ENCODE measurements at places on chromosomes 5 and 9.
A peak's percentile ranks its signal among the peaks of the same experiment; 100 is the strongest.

DNA sequence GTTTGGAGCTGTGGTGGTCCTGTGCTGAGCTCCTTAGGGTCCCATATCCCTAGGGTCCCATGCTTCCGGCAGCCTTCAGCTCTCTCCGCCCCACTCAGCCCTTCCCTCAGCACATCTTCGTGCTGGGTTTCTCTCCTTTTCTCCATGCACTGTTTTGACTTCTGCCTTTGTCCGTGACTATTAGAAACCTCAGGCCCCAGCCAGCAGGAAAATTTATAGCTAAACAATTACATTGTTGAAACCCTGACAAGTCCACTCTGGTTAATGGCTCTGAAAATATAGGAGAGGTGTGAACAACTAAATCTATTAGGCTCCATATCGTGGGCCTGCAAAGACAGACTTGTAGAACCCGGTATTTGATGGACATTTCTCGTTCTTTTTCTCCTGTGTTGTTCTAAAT, 523.7 kb downstream of the CCDC171 start:
- no peak for DNase-seq

GRCh38 chr9:137478962-137479861, 20.1 kb upstream of the NSMF start:
- peak; percentile 72 for DNase-seq

DNA sequence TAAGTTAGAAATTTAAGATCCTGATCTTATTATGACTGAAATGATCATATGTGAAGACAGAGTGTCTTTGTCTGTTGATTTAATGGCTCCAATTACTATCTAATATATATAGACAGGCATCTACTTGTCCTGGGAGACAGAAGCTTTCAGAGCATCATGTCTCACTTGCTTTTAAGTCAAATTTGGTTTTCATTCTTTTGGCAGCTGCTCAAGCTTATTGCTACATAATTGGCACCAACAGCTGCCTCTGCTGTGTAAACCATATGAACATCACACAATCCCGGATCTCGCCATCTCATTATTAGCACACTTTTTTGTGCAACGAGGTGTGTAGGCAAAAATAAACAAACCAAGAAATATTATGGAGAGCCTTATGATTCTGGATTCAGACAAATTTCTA, 1717.9 kb downstream of the EFNA5 start:
- DNase-seq: peak; percentile 30

- no peak for DNase-seq
Observed at GRCh38 chr5:149798466-149798865, 68.4 kb downstream of the PPARGC1B start.

DNA sequence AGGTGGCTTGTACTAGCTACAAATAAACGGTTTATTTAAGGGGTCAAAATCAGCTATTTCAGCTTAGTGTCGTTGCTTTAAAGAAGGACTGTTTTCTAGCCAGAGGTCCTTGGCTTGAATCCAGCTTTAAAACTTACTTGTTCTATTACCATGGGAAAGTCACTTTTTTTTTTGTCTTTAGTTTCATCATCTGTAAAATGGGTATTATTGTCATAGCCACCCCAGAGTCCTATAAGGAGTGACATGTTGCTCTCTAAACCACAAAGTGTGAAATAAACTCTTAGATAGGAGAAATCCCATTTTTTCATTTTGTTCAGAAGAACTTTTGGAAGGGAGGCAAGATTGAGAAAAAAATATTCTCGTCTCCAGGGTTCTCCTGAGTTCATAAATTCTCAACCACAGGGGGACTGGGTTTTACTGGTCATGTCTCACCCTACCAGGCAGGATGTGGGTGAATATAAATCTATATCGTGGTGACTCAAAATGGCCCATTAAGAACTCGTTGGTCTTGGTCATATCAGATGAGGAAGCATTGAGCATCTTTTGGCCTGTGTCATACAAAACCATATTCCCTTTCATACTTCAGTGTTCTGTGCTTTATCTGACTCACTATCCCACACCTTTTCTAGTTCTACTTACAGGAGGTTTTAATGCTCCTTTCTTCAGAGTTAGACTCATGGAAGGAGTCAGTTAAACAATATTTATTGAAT, 202.7 kb upstream of the NR3C1 start:
- no peak for DNase-seq

DNA sequence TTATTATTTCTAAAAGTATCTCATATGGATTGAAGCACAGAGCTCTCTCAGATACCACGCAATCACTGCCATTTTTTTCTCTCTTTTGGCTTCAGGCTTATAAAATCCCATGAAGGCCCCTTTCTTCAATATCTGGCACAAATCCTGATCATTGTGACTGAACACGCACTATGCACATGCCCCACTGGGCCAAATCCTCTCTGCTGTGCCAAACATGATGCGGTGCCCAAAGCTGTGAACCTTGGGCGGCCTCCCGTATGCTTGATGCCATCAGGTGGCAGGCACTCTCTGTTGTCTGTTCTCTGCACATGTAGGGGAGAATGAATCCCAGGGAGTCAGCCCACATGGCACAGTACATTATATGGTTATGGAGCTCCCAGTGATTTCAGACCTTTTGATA, 375.0 kb upstream of the RGMB start:
- no peak for DNase-seq

DNA sequence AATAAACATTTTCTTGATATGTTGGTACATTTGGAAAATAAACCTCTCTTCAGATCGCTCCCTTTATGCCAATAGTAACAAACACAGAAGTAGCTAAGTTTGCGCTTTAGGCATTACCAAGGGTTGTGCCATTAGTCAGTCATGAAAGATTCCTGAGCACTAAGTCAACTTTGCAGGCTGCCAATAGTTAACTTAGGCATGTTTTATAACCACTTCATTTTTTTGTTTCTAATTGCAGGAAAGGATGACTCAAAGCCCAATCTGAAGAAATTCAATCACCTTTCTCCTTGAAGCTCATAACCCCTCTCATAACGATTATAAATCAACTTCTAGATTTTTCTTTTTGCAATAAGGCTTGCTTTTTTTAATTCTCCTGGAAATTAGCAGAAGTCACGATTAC, 517.0 kb downstream of the AGTPBP1 start:
- DNase-seq: no peak

DNA sequence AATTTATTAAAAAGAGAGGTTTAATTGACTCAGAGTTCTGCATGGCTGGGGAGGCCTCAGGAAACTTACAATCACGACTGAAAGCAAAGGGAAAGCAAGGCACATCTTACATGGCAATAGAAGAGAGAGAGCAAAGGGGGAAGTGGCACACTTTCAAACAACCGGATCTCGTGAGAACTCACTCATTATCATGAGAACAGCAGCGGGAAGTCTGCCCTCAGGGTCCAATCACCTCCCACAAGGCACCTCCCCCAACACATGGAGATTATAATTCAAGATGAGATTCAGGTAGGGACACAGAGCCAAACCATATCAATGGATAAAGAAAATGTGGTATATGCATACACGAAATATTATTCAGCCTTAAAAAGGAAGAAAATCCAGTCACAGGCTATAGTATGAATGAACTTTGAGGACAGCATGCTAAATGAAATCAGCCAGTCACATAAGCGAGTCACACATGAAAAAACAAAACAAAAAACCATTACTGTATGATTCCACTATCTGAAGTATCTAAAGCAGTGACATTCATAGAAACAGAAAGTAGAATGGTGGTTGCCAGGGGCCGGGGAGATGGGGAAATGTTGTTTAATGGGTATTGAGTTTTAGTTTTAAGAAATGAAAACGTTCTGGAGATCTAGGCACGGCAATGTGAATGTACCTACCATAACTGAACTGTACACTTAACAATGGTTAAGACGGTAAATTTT, 83.4 kb upstream of the PCA3 start:
- DNase-seq: no peak

GRCh38 chr9:34343090-34343489, 13.7 kb downstream of the NUDT2 start:
- peak; percentile 86 for DNase-seq

- DNase-seq: no peak
Observed at GRCh38 chr5:107387526-107388140, 283.1 kb downstream of the EFNA5 start.

DNA sequence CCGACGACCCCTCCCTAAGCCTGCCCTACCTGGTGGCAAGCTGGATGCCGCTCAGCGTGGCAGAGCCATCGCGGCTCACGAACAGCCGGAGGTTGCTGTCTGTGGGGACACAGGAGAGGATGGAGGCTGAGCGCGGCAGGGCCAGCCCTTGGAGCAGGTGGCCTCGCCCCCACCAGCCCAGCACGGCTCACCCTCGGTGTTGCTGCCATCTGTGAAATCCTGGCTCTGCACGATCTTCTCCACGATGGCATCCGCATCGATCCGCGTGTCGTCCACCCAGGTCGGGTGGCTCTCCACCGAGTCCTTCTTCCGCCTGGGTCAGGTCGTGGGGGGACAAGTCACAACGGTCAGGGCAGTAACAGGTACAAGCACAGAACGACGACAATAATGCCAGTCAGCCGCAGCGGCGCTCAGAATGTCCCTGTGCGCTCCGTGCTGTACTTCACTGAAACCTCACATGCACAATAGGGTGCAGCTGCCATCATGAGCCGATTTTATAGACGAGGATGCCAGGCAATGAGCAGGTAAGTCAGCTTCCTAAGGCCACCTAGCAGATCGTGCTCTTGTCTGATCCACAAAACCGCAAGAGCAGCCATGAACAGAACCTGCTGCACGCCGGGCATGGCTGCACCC, 7.0 kb upstream of the DPM2 start:
- no peak for DNase-seq

GRCh38 chr5:14706615-14707021, 42.1 kb downstream of the OTULIN start:
- DNase-seq: no peak

GRCh38 chr9:117795271-117795670, 91.1 kb downstream of the TLR4 start:
- no peak for DNase-seq

GRCh38 chr9:94140418-94140780, 56.1 kb downstream of the PTPDC1 start:
- DNase-seq: no peak

DNA sequence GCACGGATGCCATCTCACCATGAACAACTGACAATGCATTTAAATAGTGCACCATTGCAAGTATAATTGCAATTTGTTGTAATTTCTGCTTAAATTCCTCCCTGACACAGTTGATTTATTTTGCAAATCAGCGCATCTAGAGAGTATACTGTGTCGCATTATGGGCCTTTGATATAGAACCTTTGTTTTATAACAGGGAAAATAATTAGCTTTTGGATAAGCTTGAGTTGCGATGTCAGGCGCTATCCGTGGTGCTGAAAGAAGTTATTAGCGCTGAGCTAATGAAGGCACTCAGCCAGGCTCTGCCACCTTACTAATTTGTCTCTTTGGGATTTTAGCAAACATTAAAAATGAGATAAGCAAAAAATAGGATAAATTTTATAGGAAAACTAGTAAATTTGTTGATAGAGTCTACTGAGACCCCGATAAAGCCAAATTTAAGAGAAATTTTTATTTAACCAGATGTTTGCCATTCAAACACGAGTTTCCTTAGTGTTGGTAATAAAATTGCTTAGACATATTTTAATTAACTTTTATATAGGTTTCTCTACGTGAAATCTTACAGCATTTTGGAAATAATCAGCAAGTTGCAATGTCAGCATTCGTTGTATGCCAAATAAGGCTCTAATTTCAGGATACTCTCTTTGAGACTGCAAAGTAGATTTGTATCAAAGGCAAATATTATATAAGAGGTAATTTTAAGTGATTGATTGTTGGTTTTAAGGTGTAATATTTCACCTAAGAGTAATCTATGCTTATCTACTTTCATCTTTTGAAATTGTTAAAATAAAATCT, 355.5 kb downstream of the TLR4 start:
- peak; percentile 17 for DNase-seq

- no peak for DNase-seq
Observed at GRCh38 chr9:13205824-13206223, 73.7 kb downstream of the MPDZ start.

- no peak for DNase-seq
Observed at GRCh38 chr5:2617461-2617860, 134.0 kb downstream of the IRX2 start.

DNA sequence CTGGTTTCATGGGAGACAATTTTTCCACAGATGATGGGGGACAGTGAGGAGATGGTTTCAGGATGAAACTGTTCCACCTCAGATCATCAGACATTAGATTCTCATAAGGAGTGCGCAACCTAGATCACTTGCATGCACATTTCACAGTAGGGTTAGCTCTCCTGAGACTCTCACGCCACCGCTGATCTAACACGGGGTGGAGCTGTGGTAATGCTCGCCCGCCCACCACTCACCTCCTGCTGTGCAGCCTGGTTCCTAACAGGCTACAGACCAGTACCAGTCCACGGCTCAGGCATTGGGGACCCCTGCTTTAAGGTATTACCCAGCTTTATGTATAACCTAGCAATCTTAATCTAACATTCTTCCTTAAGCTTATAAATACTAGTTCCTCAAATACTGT, 35.6 kb downstream of the TTC39B start:
- no peak for DNase-seq

- no peak for DNase-seq
Observed at GRCh38 chr5:80990971-80991370, 30.8 kb downstream of the RASGRF2 start.

- DNase-seq: no peak
Observed at GRCh38 chr9:33458444-33458843, 11.1 kb upstream of the AQP3 start.

GRCh38 chr9:134778841-134779411, 101.7 kb upstream of the FCN2 start:
- peak; percentile 84 for DNase-seq

GRCh38 chr9:121545875-121546423, 46.3 kb upstream of the GGTA1 start:
- DNase-seq: peak; percentile 97

DNA sequence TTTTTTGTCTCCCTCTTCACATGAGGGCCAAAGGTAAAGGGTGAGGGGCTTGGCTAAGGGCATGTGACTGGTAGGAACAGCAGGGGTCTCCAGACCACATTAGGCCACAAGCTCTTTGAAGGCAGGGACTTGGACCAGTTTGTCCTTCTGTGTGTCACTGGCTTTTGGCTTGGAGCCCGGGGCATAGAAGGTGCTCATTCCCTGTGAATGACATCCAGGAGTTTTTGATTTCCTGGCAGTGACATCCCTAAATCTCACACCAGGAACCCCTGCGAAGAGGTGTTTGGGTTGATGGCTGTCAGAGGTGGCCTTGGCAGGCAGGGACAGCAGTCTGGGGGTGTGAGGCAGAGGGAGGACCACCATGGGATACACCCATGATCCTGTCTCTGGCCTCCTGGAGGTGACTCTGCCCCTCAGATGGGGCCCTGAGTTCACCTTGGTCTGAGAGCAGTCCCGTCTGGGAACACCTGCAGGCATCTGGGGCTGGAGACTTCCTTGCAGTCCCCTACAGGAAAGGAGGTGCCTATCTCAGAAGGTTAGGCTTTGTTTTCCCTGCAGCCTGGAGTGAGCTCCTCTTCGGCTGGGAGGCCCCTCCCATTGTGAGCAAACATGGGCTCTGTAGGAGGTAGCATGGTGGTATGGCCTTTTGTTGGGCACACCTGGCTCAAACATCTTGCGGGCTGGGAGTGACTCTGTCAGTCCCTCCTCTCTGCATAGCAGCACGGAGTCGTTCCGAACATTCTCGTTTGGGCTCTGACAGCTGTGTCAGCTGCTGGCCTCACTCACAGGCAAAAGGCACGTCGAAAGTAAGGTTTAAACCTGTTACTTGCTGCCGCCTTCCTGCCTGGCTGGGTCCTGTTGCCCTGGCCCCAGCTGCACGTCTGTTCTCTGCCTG, 38.6 kb upstream of the PITX1 start:
- DNase-seq: peak; percentile 44

- no peak for DNase-seq
Observed at GRCh38 chr9:69888856-69889585, 68.4 kb downstream of the CFAP95 start.
